ENCODE measurements at places on chromosomes 11 and 22.

GRCh38 chr11:68743539-68743938, 7.8 kb downstream of the TESMIN start:
- no peak for DNase-seq

- DNase-seq = peak; percentile 72
These were observed 48.5 kb downstream of the APOL1 start for GRCh38 chr22:36301384-36301828.

GRCh38 chr22:23544852-23545251, 35.2 kb downstream of the IGLL1 start:
- DNase-seq = no peak

GRCh38 chr11:75492181-75492820, 33.4 kb downstream of the GDPD5 start:
- DNase-seq = peak; percentile 26

- DNase-seq = no peak
These were observed 44.8 kb downstream of the TENM4 start for GRCh38 chr11:79396001-79396400.

- no peak for DNase-seq
These were observed at the start of gene GAL3ST3 for GRCh38 chr11:66048547-66049323. GAL3ST3 (minus strand) TSS chr11:66049161; CDS start chr11:66045415, 3,746 bp downstream.

- no peak for DNase-seq
These were observed 4.5 kb downstream of the FTH1 start for GRCh38 chr11:61963016-61963281.

- DNase-seq = no peak
These were observed 67.6 kb upstream of the GNAZ start for GRCh38 chr22:23002612-23003180.

- DNase-seq = no peak
These were observed 17.5 kb upstream of the EHF start for GRCh38 chr11:34603129-34604001.

DNA sequence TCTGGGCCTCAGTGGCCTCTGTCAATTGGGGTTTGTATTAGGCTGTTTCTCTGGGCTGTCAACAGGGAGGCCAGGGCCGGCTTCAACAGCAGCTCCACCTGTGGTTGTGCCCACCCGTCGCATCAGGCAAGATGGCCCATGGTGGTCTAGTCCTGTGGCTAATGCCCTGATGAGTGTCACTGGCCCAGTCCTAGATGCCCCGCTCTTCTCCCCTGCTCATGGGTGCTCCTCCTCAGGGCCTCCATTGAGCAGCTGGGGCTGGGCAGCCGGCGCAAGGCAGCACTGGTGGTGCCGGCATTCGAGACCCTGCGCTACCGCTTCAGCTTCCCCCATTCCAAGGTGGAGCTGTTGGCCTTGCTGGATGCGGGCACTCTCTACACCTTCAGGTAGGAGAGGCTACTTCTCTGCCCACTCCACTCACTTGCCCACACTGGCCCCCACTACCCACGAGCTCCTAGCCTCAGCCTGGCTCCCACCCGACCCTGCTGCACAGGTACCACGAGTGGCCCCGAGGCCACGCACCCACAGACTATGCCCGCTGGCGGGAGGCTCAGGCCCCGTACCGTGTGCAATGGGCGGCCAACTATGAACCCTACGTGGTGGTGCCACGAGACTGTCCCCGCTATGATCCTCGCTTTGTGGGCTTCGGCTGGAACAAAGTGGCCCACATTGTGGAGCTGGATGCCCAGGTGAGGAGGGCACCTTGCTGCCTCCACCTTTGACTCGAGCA, 5.4 kb downstream of the LARGE2 start:
- no peak for DNase-seq

DNA sequence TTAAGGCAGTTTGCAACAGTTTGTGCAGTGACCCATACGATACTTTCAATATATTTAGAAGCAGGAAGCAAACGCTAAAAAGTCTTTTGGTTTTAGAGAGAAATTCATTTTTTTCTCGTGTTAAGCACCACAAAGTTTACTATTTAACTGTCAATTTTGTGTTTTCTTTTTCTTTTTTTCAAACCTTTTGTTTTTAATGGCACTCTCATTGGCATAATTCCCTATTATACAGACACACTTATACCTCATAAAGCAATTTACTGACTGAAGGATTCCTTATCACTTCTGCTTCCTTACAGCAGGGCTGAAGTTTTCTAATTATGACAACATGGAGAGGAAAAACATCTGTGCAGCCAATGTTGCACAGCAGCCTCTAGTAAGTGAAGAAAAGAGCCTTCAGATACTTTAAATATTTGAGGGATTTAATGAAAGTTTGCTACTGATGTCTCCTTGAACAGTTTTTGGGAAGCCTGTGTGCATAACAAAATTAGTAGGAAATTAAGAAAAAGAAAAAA, 2191.2 kb downstream of the LRRC4C start:
- DNase-seq = no peak

- peak; percentile 44 for DNase-seq
These were observed 3.4 kb upstream of the SCUBE1 start for GRCh38 chr22:43346521-43346929.

GRCh38 chr11:61904539-61905048, 12.8 kb downstream of the RAB3IL1 start:
- no peak for DNase-seq

DNA sequence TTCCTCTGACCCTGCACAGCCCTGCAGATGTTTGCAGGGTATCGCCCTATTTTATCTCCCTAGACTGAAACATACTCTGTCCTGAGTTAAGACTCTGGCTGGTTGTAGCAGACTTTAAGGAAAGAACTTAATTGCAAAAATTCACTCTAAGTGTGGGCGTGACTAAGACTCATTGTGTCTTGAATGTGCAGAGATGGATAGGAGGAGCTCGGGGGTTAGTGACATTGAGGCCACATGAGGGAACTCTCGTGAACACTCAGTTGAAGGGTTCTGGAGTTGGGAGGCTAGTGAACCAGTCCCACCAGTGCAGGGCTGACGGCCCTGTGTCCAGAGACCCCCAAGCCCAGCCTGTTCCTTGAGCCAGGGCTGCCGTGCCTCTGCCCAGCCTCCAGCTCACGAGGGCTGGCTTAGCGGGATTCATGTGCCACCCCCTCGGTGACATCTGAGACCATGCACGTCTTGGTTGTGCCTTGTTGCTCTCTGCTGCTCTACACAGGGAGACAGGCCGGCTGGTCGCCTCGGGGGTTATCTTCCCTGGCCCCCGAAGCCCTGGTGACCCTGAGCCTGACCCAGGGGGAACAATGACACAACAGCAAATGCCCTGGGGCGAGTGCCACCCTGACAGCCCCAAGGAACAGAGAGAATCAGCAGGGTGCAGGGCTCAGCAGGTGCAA, 11.4 kb upstream of the TBX1 start:
- DNase-seq = no peak

DNA sequence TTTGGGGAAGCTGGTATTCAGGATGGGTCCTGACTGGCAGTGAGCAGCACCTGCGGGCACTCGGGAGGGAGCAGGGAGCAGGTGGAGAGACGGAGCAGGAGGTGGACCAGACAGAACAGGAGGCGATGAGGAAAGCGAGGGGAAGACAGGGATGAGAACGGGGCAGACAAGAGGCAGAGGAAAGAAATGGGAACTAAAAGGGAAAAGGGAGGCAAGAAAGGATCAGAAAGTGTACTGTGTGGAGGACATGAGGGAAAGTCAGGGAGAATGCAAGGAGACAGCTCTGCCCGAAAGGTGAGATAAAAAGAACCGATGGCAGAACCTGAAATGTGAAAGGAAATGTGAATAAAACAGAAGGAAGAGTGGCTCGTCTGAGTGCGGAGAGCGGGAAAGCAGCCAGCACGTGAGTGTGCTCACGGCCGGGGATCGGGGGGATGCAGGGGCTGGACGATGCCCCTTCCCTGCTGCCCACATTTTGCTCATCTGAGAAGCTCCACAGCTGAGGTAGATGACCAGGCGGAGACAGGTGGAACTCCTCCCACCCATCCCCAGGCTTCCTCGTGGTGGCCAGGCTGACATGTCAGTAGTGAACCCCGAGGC, 494.4 kb upstream of the B3GAT1 start:
- DNase-seq = no peak

DNA sequence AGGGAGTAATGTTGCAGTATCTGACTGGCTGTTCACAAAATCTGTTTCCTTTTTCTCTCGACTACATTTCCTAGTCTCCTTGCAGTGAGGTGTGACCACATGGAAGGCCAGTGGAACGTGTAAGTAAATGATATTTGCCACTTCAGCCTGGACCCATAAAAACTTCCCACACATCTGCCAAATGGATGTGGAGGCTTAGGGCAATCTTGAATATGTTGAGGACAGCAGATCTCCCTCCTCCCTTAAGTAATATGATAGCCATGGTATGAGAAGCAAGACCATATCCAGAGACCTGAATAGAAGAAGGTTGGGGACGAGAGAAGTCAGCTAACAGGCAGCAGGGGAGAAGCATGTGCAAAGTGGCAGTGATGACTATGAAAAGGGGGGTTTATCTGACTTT, 33.0 kb upstream of the C11orf87 start:
- DNase-seq = no peak

DNA sequence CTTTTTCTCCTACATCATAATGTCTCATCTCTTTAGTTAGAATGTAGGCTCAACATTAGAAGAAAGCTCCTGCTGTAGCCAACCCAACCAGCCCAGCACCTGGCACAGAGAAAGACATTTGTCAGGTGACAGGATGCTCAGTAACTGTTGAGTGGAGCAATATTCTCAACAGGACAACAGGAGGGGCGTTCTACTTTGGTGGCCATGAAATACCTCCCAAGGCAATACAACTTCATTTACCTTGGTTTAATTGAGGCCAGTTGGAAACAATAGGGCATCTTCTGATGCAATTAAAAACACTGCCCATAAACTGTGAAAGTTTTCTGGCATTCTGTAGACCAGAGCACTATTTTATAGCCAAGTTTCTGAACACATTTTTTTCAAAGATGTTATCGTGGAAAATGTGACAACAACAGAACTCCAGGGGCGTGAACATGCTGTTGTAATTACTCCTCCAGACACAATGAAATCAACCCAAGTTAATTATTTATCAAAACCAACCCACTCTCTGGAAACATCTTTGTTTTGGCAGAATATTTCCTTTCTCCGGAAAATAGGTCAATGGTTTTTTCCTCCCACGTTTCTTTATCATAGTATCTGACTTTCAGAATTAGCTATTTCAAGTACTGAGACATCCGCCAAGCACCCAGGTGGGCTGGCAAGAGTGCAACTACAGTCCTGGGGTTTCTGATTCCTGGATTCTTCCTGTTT, 538.1 kb downstream of the SOX6 start:
- no peak for DNase-seq

- DNase-seq = peak; percentile 5
These were observed 147.3 kb downstream of the FEZ1 start for GRCh38 chr11:125348674-125349309.

Measured in stimulated activated CD4-positive, alpha-beta T cell treated with anti-CD3 and anti-CD28 coated beads, Interleukin-1b, Interleukin-23, amount 100 ng/mL, for 24 hours (primary cell).